Lower leg skin (tissue), 4 donors: ENCODE measurements at places on chromosomes 5 and 9.

DNA sequence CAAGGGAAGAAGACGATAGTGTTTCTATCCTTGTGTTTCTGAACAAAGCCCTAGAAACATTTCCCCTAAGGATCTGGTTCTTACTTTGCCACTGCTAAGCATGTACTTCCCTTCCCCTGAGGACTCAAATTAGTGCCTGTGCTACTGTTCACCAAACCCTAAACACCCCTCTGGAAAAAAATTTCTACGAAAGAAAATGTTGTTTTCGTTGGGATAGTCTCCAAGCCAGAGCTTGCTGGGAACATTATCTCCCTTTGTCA is 294.6 kb downstream of the BNC2 start:
- DNase-seq: no peak

DNA sequence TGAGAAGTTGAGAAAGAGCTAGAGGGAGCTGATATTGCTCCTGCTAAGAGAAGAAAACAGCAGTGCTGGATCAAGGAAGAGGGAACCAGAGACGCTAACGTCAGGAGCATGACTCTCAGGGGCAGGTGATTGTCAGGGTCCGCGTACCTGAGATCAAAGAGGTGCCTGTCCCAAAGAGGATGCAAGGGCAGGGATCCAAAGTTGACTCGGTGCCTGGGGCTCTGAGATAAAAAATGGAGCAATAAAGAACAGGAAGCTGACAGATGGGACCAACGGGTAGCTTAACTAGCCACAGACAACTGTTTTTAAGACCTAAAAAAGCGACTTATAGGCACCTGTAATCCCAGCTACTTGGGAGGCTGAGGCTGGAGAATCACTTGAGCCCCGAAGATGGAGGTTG is 517.8 kb downstream of the IRX1 start:
- DNase-seq: no peak

- DNase-seq: no peak
Observed at GRCh38 chr9:137432687-137433348, 8.3 kb downstream of the ENTPD8 start.

GRCh38 chr9:108468364-108468763 is 387.4 kb downstream of the ACTL7B start:
- DNase-seq: no peak

DNA sequence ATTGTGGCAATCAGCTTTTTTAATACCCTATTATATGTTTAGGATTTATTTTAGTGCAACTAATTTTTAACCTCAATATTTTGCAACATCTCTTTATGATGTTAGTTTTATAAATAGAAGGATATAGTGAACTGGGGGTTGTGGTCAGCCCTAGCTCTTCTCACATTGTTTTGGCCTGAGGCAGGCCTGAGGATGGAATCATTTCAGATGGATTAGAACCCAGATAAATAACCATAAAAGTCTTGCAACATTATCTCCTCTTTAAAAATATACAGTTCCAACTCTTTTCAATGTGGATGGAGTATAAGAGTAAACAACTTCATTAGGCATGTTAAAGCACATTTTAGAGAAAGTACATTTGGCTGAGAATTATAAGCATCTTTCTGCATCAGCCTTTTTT is 522.7 kb downstream of the NR2F1-AS1 start:
- no peak for DNase-seq

DNA sequence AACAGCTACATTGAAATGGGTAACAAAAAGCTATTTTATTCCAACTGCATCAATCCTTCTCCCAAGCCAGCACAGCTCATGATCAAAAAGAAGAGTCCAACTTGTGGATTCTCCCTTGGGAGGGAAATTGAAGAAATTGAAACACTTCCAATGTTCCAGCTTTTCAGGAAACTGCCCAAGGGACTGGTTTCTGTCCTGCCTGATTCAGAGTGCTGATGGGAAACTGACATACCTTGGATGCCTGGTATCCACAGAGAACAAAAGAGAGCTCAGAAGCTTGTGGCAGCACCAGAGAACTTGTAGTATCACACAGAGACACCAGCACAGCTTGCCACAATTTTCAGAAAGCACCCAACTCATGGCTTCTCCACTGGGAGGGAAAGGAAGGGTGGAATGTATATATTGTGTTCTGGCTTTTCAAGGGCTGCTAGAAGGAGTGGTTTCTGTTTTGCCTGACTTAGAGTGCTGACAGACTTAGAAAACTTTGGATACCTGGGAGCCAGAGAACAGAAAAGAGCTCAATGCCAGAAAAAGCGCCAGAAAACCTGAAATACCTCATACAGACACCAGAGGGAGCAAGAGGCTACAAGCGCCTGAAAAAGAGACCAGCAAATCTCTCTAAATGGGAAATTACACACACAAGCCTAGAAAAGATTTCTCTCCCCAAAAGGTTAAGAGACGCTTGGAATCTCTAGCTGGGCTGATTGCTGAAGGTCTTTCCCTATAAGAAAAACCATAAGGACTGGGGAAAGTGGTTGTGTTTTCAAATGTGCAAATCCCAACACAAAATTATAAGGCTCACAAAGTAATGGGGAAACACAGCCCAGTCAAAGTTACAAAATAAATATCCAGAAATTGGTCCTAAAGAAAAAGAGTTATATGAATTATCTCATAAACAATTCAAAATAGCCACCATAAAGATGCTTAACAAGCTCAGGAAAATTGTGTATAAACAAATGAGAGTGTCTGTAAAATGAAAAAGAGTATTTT is 178.8 kb downstream of the SPOCK1 start:
- no peak for DNase-seq

DNA sequence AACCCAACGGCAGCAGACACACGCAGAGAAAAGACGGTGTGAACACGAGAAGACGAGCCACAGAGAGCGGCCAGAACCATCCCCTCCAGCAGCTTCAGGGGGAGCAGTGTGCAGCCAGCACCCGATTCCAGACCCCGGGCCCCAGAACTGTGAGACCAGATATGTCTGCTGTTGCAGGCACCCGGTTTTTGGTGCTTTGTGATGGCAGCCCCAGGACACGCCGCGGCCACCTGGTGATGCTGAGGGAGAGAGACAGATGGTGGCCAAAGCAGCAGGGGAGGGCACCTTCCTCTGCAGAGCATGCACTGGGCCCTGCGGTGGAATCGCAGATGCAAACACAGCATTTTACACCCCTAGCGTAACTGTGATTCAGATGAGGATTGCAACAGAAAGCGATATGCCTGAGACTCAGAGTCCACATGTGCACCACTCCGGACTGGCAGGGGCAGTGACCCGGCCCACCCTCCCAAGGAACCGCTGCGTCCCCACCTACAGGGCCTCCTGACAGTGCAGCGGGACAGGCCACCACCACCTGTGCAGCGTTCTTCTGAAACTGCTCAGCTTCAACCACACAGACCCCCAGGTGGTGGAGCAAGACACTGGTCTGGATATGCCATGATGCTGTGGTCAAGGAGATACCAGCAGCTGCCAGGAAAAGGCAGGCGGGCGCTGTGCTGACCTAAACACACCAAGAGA is 24.0 kb downstream of the ZDHHC11B start:
- no peak for DNase-seq
